ENCODE measurements at places on chromosomes 6 and 20.

DNA sequence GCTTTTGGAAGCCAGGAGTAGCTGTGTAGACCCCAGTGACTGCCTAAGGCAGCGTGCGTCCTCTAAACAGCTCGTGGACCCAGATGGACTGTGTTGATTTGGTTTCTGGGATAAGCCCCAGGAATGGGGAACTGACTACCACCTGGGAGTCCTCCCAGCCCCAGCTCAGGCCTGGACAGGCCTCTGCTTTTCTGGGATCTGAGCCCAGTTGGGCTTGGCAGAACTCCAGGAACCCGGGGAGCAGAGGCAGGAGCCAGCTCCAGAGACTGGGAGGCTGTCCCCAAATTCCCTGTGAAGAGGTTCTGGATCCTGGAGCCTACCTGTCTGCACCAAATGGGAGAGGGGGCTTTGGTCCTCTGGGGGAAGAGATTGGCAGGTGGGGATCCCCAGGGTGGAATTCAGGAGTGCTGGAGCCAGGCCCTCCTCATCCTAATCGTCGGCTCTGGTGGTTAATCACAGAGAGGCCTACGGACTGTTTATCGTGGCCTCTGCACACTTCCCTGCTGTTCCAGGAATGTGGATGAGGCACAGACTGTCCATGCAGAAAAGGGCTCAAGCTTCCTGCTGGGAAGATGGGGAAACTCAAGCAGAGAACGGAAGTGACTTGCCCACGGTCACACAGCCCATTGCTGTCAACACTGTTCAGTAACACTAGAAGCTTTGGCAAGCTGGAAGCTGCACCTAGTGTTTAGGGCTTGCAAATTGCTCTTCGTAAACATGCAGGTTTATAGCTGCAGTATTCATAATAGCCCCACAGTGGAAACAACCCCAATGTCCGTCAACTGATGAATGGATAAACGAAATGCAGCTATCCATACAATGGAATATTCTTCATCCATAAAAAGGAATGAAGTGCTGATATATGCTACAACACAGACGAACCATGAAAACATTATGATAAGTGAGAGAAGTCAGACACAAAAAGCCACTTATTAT lies 100.6 kb downstream of the KCNB1 start:
- DNase-seq: no peak

GRCh38 chr20:48425817-48426612 lies 401.8 kb downstream of the PREX1 start:
- DNase-seq: no peak

GRCh38 chr6:149974825-149975224 lies 11.1 kb downstream of the ULBP1 start:
- no peak for DNase-seq

- DNase-seq: no peak
Observed at GRCh38 chr6:743320-744096, 50.6 kb upstream of the EXOC2 start.

DNA sequence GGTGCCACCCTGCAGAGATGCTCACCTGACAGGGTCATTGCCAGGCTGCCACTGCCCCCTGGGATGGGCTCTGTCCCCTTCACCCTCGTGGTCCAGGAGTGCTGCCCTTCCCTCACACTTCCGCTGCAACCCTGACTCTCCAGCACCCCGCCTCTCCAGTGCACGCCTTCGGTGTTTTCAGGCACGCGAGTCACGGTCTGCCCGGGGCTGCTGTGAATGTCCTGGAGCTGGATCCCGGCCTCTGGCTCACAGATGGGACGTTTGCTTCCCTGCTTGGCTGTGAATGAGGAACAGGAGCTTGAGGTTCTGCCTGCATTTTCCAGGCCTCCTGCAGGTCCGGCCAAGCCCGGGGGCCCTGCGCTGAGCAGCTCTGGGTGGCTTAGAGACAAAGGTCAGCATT lies 343.4 kb downstream of the SMOC2 start:
- DNase-seq: no peak

GRCh38 chr6:89597988-89598387 lies 40.6 kb downstream of the LYRM2 start:
- DNase-seq: no peak

GRCh38 chr6:145836772-145837171 lies 22.2 kb upstream of the FBXO30 start:
- DNase-seq: no peak

- no peak for DNase-seq
Observed at GRCh38 chr6:21225912-21226311, 367.6 kb upstream of the SOX4 start.

- no peak for DNase-seq
Observed at GRCh38 chr20:12315652-12316051, 398.0 kb downstream of the BTBD3 start.

DNA sequence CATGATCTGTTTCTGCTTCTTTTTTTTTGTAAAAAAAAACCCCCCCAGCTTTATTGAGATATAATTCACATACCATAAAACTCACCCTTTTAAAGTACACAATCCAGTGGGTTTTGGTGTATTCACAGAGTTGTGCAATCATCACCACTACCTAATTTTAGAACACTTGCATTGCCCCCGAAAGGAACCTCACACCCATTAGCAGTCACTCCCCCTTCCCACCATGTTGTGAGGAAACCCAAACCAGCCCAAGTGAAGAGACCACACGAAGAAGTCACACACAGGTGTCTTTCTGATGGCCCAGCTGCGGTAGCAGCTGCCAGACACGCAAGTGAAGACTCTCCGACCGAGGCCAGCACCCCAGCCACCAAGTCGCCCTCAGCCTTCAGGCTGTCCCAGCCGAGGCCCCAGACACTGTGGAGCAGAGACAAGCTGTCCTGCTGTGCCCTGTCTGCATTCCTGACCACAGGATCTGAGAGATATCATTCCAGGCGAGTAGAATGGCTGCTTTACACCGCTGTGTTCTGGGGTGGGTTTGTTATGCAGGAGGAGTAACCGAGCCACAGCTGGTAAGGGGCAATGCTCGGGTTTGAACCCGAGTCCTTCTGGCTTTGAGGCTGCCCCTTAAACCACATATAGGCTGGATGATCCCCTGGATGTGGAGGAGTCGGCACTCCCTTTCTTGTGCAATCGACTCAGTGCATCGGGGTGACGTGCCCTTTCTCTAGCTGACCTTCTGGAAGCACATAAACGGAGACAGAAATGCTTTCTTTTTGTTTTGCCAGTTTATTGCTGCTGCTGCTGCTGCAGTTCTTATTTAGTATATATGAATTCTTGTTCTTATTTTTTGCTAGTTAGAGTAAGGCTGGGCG lies 59.1 kb upstream of the PTPN1 start:
- DNase-seq: no peak

- no peak for DNase-seq
Observed at GRCh38 chr20:54015496-54015895, 54.9 kb downstream of the BCAS1 start.

GRCh38 chr6:156345700-156346099 lies 431.5 kb upstream of the ARID1B start:
- no peak for DNase-seq

- DNase-seq: no peak
Observed at GRCh38 chr6:20559924-20560551, 25.8 kb downstream of the CDKAL1 start.

GRCh38 chr6:166738386-166739116 lies 111.5 kb upstream of the RPS6KA2 start:
- DNase-seq: no peak

GRCh38 chr6:88963139-88964090 lies at the start of gene RNGTT:
Gene RNGTT (minus strand): TSS chr6:88963618. CDS start chr6:88963409, 209 bp downstream.
- peak; percentile 95 for DNase-seq

DNA sequence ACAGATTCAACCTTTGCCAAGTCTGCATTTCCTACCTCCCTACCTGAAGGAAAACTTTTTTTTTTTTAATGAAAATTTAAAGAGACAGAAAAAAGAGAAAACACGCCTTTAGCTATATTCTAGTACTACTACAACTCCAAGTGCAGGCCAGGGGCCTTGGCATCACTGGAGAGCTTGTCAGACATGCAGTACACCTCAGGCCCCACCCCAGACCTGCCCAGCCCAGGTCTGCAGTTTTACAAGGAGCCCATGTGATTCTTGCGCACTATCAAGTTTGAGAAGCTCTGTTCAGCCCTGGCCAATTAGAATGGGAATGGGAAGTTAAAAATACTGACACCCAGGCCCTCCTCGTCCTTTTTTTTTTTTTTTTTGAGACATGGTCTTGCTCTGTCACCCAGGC lies 85.0 kb downstream of the NFATC2 start:
- DNase-seq: no peak

- no peak for DNase-seq
Observed at GRCh38 chr20:35054814-35055213, 37.8 kb downstream of the TRPC4AP start.

DNA sequence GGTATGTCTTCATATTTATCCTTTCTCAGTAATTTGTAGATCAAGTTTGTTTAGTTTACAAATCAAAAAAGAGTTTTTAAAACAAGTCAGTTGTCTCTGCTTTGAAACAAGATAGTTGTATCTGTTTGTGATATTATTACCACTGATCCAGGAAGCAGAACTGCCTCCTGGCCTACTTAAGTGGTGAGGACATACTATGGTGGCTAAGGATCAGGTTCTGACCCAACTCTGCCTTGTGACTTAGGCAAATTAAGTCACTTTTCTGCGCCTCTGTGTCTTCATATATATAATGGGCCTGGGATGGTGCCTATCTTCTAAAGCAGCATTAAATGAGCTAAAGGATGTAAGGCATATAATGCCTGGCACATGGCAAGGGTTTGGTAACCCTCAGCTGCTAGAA lies 8.7 kb downstream of the ANKS1A start:
- no peak for DNase-seq

DNA sequence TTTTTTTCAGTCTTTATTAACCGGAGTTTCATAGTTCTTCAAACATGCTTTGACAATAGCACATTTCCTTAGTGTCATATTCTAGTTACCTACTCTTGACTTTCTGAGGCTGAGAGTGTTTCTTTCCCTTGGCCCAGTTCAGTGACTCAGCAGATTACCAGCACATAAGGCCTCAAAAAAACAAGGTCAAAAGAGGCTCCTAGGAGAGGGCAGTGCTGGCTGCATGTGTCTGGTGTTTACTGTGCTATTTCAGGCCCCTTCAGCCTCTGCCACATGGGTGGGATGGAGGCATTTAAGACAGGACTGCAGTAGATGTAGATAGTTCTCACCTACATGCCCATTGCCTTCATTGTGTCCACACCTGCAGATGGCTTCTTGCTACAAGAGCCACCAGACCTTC lies 198.2 kb upstream of the SSTR4 start:
- no peak for DNase-seq

- DNase-seq: no peak
Observed at GRCh38 chr20:63135411-63135810, 80.5 kb downstream of the YTHDF1 start.

DNA sequence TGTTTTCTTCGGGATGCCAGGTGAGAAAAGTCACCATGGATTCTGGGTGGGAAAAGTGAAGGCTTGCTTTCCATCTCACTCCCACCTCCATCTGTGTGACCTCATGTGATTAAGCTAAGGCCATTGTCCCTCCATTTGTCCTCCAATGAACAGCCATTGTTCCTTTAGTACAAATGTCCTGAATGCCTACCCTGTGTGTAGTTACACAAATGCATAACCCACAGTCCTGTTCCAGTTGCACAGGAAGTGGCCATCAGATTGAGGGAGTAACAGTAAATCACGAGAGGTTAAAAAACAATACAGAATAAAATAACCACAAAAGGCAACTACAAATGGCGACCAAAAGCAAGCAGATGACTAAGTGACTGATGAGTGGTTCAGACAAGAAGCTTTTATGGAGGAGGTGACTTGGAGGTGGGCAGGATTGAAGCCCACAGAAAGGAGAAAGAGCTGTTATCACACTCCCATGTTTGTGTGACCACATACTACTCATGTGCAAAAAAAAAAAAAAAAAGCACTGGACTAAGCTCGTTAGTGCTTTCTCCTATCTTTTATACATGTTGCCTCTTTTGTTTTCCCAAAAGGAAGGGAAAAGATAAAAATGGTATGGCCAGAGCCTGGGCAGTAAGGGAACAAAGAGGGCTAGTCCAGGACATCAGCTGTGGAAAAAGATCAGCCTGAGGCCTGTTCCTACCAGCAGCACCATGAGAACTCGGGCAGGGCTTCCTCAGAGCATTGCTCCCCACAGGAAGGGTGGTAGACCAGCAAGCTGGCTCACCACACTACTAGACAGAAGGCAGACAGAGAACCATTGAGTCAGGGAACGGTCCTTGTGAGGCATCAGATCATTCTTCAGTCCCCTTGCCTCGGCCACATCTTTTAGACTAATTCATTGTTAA lies 111.0 kb downstream of the TFAP2A start:
- no peak for DNase-seq

DNA sequence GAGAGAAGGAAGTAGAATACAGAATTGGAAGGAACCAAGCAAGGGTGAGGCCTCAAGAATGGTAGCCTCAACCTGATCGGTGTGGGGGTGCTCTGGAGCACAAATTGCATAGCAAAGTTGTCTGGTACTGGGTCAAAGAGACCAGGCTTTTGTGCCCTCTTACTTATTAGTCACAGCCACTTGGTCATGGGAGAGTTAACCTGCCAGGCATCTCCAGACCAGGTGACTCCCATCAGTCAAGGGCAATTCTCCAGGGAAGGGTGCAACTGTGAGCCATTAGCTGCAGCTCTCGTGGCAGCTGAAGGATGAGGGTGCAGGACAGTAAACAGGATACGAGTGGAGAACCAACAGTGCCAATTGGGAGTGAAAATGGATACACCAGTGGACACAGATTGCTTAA lies 47.7 kb upstream of the PLCB4 start:
- DNase-seq: no peak

DNA sequence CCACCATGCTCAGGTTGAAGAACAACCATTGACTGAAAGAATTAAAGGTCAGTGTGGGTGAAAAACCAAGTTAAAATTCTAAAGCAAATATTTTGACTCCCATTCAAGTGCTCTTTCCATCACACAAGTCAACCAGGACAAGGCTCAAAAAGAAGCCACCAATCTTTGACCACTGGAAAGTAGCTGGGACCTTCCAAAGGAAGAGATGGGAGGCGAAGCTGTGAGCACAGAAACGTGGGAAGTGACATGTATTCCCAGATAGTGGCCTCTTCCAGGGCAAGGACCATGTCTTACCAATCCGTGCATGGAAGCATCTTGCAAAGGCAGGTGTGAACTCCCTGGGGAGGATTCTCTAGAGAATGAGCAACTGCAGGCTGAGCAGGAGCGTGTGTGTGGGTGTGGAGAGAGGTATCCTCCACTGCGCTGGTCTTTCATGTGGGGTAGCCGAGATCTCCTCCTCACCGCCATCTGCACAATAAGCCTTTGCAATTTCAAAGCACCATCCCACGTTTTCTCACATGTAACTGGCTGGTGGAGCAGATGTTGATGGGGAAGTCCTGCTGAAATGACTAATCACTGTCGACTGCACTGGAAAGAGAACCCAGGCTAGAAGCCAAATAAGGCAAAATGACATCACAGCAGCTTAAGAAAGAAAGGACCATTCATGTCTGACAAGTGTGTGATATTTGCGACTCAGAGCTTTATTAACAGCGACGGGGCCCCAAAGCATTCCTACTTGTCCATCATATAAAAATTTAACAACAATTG lies 189.4 kb upstream of the RREB1 start:
- DNase-seq: no peak

DNA sequence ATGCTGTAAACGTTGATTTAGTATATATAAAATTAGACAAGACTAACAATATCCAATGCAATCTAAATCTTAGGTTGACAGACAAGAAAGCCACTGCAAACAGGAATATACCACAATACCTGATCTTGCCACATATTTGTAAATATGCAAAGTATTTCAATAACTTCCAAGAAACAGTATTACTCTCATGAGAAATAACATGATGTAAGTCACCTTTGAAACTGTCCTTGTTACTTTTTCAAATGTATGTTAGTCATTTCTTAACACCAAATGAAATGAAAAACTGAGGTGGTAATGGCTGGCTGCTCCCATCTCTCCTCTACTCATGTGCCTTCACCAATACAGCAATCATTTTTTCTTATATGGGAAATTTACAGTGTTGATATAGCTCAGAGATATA lies 118.7 kb downstream of the ATG5 start:
- no peak for DNase-seq

All from stimulated activated CD8-positive, alpha-beta memory T cell treated with anti-CD3 and anti-CD28 coated beads, Interleukin-7, amount 100 ng/mL, for 1 hour (primary cell).